ENCODE measurements at places on chromosomes 2 and 18.

DNA sequence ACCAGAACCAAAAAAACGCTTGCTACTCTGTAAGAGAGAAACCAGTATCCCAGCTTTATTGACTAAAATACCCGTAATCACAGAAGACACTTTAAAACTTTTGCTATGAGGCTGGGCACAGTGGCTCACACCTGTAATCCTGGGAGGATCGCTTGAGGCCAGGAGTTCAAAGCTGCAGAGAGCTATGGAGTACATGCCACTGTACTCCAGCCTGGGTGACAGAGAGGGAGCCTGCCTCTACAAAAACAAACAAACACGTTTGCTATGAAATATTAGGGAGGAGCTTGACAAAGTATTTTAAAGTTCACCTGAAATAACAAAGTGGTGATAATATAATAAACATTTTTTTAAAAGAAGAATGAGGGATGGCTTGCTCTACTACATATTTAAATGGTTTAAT, 28.5 kb upstream of the RIOK3 start:
- DNase-seq, result no peak

GRCh38 chr2:27960237-27960912, 69.8 kb downstream of the BABAM2 start:
- no peak for DNase-seq

- no peak for DNase-seq
Observed at GRCh38 chr2:158042245-158042644, 59.4 kb upstream of the UPP2 start.

- DNase-seq, result no peak
Observed at GRCh38 chr2:166148500-166149400, 20.9 kb upstream of the SCN1A start.

DNA sequence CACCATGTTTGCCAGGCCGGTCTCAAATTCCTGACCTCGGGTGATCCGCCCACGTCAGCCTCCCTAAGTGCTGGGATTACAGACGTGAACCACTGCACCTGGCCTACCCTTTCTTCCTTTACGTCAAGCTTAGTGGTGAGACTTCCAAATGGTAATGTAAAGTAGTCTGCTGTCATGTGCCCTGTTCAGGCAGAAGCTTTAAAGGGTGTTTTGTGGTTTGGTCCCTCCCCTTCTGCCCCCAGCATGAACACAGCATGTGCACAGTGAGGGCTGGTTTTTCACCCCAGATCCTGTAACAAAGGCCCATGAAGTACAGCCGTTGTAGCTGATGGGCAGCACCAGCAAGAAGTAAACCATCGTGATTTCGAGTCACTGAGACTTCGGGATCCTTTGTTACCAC, 2.7 kb upstream of the DTYMK start:
- no peak for DNase-seq

- no peak for DNase-seq
Observed at GRCh38 chr2:55140316-55141219, 90.3 kb upstream of the RTN4 start.

DNA sequence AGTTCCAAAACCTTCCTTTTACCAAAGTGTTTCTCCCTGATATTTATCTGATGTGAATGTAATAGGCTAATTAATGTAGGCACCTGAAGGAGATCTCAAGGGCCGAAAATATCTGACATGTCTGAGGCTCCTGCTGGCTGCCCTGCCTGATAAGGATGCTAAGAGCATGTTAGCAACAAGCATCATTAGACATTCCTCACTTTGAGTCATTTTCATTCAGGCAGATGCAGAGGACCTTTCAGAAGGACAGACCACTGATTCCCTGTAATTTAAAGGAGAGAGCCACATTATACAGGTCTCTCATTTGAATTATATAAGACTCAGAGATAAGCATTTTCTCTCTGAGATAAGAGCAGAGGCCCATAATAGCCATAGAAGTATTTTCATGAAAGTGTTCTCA, 222.4 kb upstream of the NCKAP5 start:
- no peak for DNase-seq

- DNase-seq, result no peak
Observed at GRCh38 chr2:63425606-63426005, 162.7 kb downstream of the WDPCP start.

DNA sequence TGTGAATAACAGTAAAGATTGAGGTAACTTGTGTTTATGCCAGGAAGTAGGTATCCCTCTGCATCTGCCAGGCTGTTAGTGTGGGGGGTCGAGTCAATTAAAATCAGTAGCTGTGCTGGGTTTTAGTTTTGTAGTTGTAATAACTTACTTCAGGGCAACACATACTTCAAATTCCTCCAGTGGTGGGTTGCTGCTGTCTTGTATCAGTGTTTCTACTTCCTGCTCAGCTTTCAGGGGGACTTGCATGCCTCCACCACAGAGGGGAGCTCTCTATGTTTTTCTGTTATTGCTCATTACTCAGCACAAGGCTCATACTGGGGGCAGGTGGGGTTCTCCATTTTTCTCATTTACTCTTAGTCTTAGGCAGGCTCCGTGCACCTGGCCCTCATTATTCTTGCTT, 136.8 kb downstream of the CAPN13 start:
- no peak for DNase-seq

GRCh38 chr2:20190170-20190569, 34.8 kb downstream of the SDC1 start:
- DNase-seq, result no peak

- no peak for DNase-seq
Observed at GRCh38 chr2:69335311-69335710, 51.7 kb downstream of the GFPT1 start.

DNA sequence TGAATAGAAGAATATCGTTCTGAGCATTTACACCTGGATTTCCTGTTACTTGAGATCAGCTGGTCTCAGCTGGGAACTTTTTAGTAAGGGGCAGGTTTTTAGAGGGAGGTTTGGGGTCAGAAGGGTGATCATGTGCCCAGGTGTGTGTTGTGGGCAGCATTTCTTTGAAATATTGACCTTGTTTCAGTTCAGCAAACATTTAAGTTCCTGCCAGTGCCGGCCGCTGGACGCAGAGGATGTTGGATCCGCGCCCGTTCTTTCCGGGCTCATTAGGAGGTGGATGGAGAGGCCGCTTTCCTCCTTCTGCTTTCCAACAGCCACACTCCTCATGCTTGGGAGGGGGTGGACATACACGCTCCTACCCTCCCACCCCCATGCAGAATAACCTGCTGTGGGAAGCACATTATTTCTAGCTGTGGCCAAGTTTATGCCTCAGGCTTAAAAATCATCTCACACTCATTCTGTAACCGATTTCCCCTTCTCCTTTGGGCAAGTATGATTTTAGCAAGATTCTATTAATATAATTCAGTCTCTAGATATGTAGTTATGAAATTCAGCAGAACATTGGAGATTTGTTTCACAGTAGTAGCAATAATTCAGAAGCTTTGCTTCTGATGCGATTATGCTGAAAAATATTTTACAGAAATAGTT, 131.4 kb downstream of the ZNF236 start:
- DNase-seq, result no peak

DNA sequence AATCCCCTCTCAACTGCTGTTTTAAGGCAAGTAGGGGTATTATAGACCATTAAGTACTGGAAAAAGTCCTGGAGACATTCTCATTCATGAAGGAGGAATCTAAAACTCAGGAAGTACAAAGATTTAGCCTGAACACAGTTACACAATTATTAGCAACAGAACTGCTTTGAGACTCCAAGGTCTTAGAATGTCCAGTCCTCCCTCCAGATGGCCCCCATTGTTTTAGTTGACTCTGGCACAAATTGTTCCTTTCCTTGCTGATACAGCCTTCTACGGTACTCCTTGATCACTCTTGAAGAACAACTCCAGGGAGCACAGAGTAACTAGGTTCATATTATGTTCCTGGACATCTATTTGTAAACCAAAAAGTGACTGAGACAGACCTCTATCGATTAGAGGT, 210.1 kb upstream of the RND3 start:
- no peak for DNase-seq

DNA sequence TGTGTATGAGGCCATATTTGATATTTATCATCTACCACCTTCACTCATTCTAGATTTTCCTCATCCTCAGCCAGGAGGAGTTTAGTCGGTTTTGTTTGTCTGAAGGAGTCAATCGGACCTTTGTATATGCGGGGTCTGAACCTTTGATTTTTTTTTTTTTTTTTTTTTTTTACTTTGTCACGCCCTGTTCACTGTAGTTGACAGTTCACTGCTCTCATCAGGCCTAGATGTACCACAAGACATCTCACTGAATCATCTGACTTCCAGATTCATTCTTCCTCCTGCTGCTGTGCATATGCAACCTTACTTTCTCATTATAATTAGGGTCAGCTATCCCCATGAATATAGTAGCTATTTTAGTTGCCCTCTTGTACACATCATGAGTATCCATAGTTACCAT, 133.2 kb downstream of the ARHGAP15 start:
- no peak for DNase-seq

All from mesothelial cell of epicardium (in vitro differentiated cells).